ENCODE measurements at places on chromosomes 4 and X.

DNA sequence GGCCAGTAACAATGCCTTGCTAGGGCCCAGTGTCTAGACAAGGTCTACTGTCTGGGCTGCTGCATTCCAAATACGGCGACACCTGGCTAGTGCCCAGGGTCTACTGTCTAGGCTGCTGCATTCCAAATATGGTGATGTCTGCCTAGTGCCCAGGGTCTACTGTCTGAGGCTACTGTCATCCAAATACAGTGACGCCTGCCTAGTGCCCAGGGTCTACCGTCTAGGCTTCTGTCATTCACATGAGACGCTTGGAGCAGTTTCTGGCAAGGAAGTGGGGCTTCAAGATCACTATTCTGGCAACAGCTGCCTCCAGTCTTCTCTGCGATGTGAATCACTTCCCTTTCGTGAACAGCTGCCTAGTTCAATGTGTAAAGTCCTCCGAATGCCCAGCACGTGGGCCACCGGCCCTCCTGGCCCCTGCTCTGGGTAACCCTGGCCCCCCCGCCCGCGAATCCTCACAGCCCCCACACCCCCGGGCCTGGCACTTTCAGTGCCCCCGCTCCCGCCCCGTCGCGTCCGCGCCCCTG is 12.7 kb downstream of the ACOX3 start:
- no peak for DNase-seq

- no peak for DNase-seq
These were observed 72.0 kb downstream of the PRPS1 start for GRCh38 chrX:107700317-107700774.

- DNase-seq = no peak
These were observed 1.2 kb downstream of the SPOCK3 start for GRCh38 chr4:167232805-167233684.

DNA sequence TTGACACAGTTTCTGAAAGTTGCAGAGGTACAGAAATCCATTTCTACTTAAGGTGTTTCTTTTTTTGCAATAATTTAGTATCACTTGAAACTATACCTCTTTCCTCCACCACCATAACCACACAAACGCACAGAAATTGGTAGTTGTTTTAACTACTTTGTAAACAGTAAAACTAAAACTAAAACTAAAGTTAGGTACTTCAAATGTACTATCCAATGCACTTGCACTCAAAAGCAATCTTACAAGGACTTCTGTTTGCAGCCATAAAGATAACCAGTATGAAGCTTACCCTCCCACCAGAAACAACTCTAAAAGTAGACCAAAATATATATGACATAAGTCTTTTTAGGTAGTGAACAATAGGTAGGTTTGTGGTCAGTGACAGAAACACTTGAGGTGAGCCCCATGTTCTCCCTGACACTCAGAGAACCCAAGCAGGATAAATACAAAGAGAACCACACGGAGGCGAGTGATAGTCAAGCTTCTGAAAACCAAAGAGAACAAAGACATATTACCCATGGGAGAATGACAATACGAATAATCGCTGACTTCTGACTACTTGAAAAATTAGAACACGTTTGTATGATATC is 72.2 kb upstream of the VBP1 start:
- no peak for DNase-seq

DNA sequence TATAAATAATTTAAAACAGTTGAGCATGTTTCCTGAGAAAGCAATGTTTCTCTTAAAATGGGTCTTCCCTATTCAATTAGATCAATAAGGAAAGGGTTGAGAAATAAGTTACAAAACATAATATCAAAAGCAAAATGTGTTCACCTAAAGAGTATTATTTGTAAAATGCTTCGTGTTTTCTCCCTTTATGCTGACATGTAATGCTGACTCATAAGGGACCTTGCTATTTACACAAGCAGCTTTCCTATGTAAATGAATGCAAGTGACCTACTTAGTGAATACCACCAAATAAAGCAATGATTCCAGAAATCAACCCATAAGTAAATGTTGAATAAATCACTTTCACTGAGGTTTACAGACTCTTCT is 91.5 kb downstream of the ELOVL6 start:
- DNase-seq = no peak

- DNase-seq = no peak
These were observed 195.6 kb upstream of the TACR3 start for GRCh38 chr4:103915224-103915869.

GRCh38 chrX:18924507-18925088 is 59.3 kb downstream of the PHKA2 start:
- DNase-seq = no peak

GRCh38 chrX:68870357-68870756 is 41.5 kb downstream of the EFNB1 start:
- no peak for DNase-seq

GRCh38 chr4:128844931-128845330 is 35.4 kb downstream of the JADE1 start:
- no peak for DNase-seq

DNA sequence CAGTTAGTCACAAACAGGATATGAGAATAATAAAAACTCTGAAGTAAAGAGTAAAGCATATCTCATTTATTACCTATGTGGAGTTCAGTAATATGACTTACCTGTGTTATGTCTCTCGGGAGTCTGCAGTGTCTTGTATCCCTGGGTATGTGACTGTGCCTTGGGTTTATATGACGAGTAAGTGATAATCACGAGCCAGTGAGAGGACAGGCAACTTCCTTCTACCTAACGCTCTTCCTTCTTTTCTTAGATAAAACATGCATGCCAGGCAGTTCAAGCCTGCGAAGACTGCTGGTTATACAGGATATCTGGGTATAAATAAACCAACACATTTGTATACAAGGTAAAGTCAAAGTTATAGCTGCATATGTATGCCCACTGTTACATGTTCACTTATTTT is at the start of gene HPGDS:
Gene HPGDS, minus strand, starts transcription at position 143 of the 400 bp plus-strand sequence. CDS start 8,207 bp downstream, outside the sequence.
- no peak for DNase-seq

- no peak for DNase-seq
These were observed 40.2 kb upstream of the CD99 start for GRCh38 chrX:2650865-2651264.

- DNase-seq = no peak
These were observed 434.3 kb upstream of the RASGEF1B start for GRCh38 chr4:81905971-81906370.

GRCh38 chr4:107736924-107737448 is 17.0 kb upstream of the PAPSS1 start:
- DNase-seq = no peak

GRCh38 chr4:129707949-129708348 is 612.0 kb downstream of the C4orf33 start:
- no peak for DNase-seq

- DNase-seq = no peak
These were observed 111.5 kb downstream of the NR3C2 start for GRCh38 chr4:148330724-148331123.

- DNase-seq = no peak
These were observed 21.2 kb upstream of the SMPX start for GRCh38 chrX:21779095-21779494.

- no peak for DNase-seq
These were observed 195.4 kb downstream of the ANAPC10 start for GRCh38 chr4:144902614-144903013.

- no peak for DNase-seq
These were observed 1383.3 kb upstream of the PCDH7 start for GRCh38 chr4:29336861-29337260.

GRCh38 chrX:78979789-78980464 is 34.7 kb downstream of the P2RY10 start:
- DNase-seq = no peak

GRCh38 chr4:133188433-133189146 is 39.5 kb downstream of the PCDH10 start:
- no peak for DNase-seq

DNA sequence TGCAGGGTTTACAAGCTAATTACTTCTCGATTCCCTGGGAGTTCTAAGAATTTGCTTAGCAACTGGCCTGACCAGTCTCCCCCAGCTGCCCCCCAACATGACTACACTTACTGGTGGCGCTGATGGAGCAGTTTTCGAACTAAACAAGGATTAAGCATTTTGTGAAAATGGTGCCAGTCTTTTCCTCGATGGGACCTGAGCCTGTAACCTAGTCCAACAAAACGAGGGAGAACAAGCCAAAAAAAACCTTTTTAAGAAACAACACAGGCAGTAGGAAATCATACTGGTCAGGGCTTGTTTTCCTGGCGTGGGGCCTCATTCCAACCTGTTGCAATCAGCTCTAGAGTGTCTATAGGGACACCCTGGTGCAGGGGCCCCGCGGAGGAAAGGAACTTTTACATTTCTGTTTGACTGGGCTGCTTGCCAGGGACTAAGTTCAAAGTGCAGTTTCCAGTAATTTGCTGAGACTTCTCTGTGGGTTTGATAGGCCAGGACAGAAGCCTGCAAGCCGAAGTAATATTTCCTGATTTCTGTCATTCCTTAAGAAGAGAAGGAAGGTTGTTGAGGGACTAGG is 158.7 kb downstream of the SPRY1 start:
- DNase-seq = peak; percentile 21

DNA sequence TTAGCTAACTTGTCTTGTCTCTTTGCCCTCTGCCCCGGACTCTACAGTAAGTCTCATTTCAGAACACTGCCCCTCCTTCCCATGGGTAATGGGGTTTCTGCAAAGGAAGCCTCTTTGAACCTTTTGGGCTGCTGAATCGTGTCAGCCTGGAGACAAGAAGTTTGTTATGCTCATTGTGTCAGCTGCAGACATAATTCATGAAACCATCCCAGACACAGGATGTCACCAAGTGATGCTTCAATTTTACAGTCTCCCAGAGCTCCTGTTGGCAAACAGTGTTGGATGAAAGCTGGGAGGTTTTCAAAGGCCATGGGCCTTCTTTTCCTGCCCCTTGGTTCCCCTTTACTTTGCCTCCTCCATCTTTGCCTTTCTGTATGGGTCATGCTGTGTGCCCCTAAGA is 223.1 kb upstream of the TAPT1 start:
- DNase-seq = no peak

- no peak for DNase-seq
These were observed 191.9 kb upstream of the MAB21L2 start for GRCh38 chr4:150389896-150390530.

DNA sequence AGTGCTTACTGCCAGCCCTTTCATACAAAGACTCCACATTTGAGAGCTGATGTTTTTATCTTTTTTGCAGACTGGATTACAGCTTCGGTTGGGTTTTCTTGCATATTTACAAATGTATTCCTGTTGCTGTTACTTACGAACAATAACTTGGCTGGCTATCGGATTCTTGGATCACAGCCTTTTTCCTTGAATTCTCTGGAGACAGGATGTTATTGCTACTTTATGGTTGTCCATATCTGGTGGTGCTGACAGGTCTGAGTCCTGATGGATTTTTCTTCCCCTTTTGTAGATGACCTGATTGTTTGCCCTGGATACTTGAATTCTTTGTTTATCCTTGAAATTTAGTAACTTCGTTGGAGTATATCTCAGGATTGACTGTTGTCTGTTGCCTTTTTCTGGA is 77.7 kb downstream of the PDK3 start:
- no peak for DNase-seq

- DNase-seq = no peak
These were observed 194.4 kb upstream of the ANXA3 start for GRCh38 chr4:78357122-78357521.

- DNase-seq = no peak
These were observed 384.6 kb downstream of the IDS start for GRCh38 chrX:149120459-149120858.

DNA sequence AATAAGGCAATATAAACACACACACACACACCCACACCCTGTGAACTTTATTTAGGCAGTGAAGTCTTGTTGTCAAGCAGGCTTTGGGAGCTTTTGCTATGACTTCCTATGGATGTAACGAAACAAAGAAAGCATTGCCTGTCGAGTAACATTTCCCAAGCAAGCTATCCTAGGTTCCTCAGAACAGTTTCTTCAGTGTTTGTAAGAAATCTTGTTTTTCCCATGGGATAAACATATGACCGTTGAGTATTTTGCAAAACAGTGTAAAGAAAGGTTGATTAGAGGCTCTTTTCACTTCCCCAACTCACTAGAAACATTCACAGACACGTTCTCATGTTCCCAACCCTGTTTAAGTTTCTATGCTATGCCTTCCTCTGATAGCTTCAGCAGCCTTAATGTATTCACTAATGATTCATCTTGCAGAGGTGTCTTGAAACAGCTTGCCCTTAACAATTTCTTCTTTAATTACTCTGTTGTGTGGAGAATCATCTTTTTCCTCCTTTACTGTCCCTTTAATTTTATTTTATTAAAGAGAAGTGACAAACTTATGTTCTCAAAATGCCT is 1947.1 kb upstream of the TENM3 start:
- DNase-seq = no peak

DNA sequence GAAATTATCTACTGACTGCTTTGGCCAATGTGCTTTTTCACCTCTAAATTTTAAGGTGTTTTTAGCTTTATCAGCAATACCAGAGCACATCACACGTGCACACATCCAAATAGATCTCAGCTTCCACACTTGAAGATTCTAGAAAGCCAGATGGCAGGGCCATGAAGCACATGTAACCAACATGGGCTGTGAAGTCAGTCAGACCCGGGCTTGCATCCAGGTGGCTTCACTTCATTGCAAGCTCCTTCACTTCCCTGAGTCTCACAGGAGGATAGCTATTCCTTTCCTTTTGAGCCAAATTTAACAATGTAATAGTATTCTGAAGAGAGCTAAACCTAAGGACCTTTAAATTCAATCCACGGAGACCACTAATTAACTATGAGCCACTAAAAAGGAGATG is 86.5 kb downstream of the SH3RF1 start:
- no peak for DNase-seq

DNA sequence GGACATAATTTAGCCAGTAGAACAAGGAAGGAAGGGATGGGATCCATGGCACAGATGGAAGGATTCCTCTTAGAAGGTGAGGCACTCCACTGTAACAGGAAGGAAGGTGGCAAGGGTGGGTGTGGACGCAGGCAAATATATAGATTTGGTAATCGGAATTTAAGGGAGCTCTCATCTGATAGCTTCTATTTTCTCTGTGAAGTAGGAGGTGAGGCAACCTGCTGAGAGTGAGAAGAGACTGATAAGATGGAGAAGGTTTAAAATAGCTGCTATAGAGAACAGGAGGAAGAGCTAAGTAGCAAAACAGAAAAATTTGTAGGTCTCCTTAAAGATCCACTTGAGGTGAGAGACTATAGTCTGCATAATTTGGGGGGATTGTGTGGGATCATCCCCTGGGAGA is 61.8 kb upstream of the BRS3 start:
- DNase-seq = no peak

- no peak for DNase-seq
These were observed 608.1 kb upstream of the AADAT start for GRCh38 chr4:170697845-170698244.
